HuH-7.5 (cell line): ENCODE measurements at places on chromosomes 2 and 18.

DNA sequence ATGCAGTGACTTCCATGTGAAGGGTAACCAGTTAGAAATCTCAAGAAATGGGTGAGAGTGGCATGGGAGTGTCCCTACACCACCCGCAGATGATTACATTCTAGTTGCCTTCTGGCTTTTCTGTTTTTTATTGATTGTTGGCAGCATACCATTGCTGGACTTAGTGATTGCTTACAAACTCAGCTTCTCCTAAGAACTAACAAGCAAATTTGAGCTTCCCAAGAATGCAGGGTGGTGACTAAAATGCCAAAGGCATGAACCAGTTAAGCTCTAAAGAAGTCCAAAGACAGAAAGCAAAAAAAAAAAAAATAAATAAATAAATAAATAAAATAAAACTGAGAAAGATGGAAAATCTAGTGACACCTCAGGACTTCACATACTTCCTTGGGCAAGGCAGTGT lies 245.5 kb upstream of the PARD3B start:
- DNase-seq: no peak

DNA sequence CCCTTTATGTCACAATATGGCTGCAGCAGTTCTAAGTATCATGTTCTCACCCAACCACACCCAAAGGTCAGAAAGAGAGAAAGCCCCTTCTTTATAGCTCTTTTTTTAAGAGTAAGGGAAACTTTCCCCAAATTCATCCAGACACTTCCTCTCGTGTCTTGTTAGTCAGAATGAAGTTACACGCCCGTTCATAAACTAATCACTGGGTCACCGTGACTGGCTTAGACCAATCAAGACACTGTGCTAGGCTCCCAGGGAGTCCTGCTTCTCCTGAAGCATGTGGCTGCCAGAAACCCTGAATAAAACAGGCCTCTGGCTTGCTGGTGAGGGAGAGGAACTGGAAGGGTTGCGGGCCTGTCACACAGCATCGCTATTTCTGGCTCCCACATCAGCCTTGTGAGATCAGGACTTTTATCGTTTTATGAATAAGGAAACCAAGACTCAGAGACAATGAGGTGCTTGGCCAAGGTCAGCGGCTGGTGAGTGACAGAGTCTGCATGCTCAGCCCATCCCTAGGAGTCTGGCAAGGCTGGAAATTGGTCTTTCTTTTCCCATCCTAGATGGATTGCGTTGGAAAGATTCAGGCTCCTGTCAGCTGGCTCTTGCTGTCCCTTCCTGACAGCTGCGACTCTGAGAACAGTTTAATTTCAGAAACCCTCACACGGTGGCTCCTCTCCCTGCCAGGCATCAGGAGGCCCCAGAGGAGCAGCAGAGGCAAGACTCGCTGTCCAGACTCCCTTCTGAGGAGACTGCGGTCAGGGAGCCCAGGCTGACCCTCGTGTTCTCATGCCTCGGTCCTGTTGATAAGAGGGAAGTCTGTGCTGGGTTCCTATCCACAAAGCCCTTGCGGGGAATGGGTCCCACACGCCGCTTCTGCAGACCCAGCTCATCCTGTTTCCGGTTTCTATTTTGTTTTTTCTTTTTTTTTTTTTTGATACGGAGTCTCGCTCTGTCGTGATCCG lies 104.5 kb upstream of the TAF1B start:
- DNase-seq: no peak

DNA sequence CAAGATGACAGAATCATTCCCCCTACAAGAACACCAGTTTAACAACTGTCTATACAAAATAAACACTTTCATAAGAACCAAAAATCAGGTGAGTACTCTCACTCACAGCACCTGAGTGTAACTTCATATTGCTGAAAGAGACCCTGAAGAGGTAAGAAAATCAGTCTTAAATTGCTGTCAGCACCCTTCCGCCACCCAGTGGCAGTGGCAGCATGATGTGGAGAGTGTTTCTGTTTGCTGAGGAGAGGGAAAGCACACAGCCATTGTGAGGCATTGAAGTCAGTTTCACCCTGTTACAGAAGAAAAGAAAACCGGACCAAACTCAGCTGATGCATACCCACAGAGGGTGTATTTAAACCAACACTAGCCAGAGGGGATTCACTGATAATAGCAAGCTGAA lies 1240.8 kb upstream of the CRIM1 start:
- DNase-seq: no peak

DNA sequence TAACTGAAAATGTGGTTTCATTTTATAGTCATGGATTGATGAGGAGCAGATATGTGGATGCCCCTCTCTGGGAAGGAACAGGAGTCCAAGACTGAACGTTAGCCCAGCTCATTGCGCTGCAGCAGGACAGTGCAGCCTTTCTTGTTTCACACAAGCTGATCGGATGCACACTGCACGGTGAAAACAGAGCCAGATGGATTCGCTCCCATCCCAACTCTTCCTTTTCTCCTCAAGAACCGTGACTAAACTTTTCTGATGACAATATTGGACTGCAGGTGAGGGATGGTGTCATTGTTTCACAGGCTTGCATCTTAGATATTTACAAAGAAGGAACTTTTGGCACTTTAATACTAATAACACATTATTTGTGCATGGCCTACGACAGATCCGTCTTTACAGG lies 33.8 kb upstream of the COPS8 start:
- no peak for DNase-seq

- DNase-seq: no peak
Observed at GRCh38 chr2:43051338-43051737, 175.1 kb downstream of the ZFP36L2 start.

GRCh38 chr2:101942851-101943250 lies 48.9 kb upstream of the IL1R2 start:
- DNase-seq: no peak

DNA sequence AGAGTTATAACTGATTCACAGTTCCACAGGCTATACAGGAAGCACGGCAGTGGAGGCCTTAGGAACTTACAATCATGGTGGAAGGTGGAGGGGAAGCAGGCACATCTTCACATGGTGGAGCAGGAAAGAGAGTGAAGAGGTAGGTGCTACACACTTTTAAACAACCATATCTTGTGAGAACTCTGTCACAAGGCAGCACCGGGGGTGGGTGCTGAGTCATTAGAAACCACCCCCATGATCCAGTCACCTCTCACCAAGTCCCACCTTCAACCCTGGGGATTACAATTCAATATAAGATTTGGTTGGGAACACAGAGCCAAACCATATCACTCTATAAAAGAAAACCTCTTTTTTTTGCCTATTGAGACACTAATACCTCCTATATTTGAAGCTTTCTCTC lies 1108.5 kb upstream of the CDH2 start:
- no peak for DNase-seq

GRCh38 chr18:34033968-34034367 lies 190.7 kb downstream of the NOL4 start:
- no peak for DNase-seq
